ENCODE measurements at places on chromosomes 4 and X.

DNA sequence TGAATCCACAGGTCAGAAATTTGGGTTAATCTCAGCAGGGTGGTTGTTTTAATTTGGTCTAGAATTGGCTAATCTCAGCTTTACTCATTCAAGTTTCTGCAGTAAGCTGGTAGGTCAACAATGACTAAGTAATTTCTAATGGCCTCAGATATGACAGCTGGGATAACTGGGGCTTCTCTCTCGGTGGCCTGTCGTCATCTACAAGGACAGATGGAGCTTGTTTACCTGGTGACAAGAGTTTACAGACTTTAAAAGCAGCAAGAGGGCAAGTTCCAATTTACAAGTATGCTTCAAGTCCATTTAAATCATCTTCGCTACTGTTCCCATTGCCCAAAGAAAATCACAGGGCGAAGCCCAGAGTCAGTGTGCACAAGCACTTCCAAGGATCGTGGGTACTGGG is 453.9 kb downstream of the PDHA2 start:
- no peak overlapping the region for H3K4me3 ChIP-seq
- no peaks in the 10 kb centered on the region for H3K36me3 ChIP-seq
- H3K4me1 ChIP-seq, result peaks cover 16% of the 10 kb centered on the region
- peak overlapping the region; percentile 42 for H3K27ac ChIP-seq
- no peak for DNase-seq
- no peaks in the 10 kb centered on the region for H3K27me3 ChIP-seq

GRCh38 chrX:146615628-146616348 is 193.8 kb upstream of the CXorf51B start:
- H3K27ac ChIP-seq, result no peak overlapping the region
- no peaks in the 10 kb centered on the region for H3K36me3 ChIP-seq
- no peak overlapping the region for H3K4me3 ChIP-seq
- H3K27me3 ChIP-seq, result no peaks in the 10 kb centered on the region
- no peaks in the 10 kb centered on the region for H3K4me1 ChIP-seq

DNA sequence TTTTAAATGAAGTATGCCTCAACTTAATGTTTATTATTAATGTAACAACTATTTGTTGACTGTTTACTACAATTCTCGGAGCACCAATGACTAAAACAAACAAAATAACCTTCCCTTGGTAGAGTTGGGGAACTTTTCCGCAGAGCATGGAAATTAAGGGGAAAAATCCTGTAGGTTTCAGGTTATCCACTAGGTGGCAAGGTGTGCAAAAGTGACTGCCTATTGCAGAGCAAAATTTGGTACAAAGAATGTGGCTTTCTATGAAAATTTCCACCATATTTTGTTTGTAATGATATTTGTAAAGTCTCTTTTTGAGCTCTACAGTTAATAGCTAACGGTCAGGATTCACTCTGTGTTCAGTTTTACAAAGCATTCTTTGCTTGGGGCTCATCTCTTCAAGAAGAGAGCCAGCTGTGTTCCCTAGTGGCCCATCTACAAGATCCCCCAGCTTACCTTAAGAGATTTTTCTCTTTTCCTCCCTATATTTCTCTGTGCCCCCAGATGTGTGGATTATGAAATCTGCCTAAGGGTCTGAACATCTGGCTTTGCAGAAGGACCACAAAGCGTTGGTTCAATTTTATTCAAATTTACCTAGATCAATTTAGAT is 61.1 kb downstream of the FBXO8 start:
- H3K4me3 ChIP-seq, result no peak overlapping the region
- DNase-seq, result no peak
- H3K36me3 ChIP-seq, result no peaks in the 10 kb centered on the region
- H3K4me1 ChIP-seq, result peaks cover 5% of the 10 kb centered on the region

- no peaks in the 10 kb centered on the region for H3K4me1 ChIP-seq
- no peaks in the 10 kb centered on the region for H3K36me3 ChIP-seq
- no peak overlapping the region for H3K4me3 ChIP-seq
- peak; percentile 45 for DNase-seq
- H3K27me3 ChIP-seq, result no peaks in the 10 kb centered on the region
Observed at GRCh38 chrX:9312922-9313867, 151.7 kb upstream of the TBL1X start.

GRCh38 chr4:65651751-65652150 is 18.5 kb downstream of the EPHA5 start:
- no peak for DNase-seq
- H3K4me1 ChIP-seq, result peaks cover 6% of the 10 kb centered on the region
- H3K27ac ChIP-seq, result no peak overlapping the region
